K562 (cell line): ENCODE measurements at places on chromosomes 2 and 18. TPM values are rescaled to one million over a fixed set of nuclear protein-coding genes. Genes with fewer than 3 reads are reported as not detected.

GRCh38 chr18:36298126-36298741, 721 bp downstream of the FHOD3 start:
- DNase-seq, result peak; percentile 22

- no peak for DNase-seq
These were observed 86.6 kb downstream of the MARCHF4 start for GRCh38 chr2:216285701-216286100.

DNA sequence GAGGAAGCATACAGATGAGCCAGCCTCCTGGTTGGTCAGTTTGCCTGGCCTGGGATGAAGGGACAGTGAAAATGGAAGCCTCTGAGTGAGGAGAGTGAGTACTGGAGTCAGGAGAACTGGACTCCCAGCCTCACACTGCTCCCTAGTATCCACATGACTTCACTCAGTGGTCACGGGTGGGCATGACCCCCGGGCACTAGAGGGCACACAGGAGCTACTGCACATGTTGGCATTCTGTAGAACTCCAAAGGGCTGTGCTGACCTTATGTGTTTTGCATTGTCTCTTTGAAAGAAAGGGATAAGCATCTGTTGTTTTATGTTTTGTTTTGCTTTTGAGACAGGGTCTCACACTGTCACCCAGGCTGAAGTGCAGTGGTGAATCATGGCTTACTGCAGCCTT, 23.7 kb downstream of the NCAPH start:
- DNase-seq, result no peak

DNA sequence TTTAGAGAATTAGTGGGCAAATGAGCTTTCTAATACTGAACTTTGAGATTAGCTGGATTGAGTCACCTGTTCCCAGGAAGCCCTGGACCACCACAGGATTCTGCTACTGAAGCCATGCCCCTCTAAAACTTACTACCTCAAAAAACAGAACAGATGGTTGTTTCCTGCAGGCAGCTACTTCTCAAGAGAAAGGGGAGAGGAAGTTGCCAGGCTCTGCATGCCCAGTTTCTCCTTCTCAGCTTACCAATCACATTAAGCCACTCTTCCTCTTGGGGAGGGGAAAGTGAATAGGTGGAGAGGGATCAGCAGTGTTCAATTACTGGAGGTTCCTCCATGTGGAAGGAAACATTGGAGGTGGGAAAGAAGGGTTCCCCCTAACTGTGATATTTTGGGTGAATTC, 24.9 kb upstream of the C1GALT1C1L start:
- DNase-seq, result no peak

Gene TMEM247
- polyA plus RNA-seq, result 4.4 and 6.8 TPM in 2 replicates
